NCI-H187 (cell line): ENCODE measurements at places on chromosomes 16 and 17.

- no peak for DNase-seq
Observed at GRCh38 chr17:14621826-14622614, 321.1 kb downstream of the HS3ST3B1 start.

DNA sequence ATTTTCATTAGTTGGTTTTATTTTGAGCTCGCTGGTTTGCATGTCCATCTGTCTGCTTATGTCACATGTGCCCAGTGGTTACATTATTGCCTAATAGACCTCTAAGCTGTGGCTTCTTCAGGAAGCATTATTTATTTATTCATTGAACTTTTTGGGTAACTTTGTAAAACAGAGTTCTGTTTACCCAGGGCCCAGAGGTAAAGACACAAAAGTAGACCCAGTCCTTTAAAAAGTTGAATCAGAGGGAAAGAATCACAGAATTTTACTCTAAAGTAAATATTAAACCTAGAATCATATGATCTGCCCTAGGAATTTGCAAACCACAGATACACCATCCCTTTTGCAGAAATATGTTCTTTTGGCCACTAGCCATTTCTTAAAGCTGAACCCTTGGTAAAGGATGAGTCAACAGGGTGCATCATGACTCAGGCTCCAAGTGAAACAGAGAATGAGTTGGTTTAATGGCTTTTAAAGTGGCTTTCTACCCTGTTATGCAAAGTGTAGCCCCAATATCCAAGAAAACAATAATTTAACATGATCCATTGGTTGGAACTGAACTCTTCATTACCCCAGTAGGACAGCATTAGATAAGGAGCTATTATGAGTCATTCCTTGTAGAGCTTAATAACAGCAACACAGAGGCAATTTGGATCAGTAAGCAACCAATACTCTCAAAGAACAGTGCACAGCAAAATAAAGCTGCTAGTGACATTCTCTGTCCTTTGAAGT is 236.3 kb downstream of the KCNJ2 start:
- DNase-seq: no peak

DNA sequence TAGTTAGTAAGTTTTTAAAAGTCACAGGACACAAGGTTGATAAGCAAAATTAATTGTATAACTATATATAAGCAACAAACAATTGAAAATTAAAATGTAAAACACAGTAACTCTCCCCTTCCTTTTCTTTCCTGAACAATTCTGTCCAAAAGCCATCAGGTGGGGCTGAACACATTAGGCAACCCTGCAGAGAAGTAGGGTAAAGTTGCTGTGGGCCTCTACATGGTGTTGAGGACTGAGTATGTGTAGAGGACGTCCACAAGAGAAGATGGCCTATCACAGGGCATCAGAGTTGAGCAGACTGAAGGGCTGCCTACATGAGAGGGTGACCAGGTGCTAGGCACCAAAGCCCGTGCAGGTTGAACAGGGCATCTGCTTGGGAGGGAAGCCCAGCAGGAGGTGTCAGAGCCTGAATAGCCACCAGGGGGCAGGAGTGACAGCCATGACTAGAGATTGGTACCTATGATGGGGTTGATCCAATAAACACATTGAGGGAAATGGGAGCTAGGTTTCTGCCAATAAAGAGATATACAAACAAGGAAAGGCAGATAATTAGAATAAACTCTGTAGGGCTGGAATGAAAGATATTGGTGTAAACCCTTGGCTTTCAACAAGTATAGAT is 415.1 kb downstream of the NPIPA8 start:
- peak; percentile 15 for DNase-seq

GRCh38 chr17:60916043-60916442 is 238.4 kb downstream of the BCAS3 start:
- DNase-seq: no peak

GRCh38 chr16:49605536-49606254 is 232.1 kb downstream of the C16orf78 start:
- no peak for DNase-seq

DNA sequence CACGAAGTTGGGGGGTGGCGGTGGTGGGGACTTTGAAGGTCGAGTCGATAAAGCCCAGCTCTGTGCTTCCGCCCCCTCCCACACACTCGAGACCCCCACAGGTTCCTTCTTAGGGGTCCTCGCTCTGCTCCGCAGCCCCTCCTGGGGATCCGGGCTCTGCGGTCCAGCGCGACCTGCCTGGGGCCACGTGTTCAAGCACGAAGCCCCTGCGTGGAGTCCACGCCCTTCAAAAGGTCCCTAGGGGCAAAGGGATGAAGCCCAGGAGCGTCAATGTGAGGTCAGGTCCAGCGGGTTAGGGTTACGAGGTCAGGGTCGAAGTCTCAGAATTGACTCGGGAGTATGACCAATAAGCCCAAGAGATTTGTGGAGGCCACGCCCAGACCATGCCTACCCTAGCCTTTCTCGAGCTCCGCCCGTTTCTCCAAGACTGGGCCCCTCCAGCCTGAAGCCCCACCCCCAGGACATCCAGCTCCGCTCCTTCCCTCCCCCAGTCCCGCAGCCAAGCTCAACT is 786 bp upstream of the CACNA1G start:
- DNase-seq: no peak

- DNase-seq: no peak
Observed at GRCh38 chr16:84774810-84775209, 45.0 kb upstream of the CRISPLD2 start.

DNA sequence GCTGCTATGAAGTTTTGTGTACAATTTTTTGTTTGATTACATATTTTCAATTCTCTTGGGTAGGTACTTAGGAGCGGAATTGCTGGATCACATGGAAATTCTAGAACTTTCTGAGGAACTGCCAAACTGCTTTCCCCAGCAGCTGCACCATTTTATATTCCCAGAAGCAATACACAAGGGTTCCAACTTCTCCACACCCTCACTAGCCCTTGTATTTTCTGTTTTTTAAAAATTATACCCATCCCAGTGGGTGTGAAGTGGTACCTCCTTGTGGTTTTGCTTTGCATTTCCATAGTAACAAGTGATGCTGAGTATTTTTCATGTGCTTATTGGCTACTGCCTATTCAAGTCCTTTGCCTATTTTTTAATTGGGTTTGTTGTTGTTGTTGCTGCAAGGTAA is 20.9 kb downstream of the NACA2 start:
- no peak for DNase-seq

- DNase-seq: no peak
Observed at GRCh38 chr16:2787961-2788360, 601 bp upstream of the PRSS33 start.

- no peak for DNase-seq
Observed at GRCh38 chr16:83923581-83924365, 24.9 kb downstream of the MLYCD start.

DNA sequence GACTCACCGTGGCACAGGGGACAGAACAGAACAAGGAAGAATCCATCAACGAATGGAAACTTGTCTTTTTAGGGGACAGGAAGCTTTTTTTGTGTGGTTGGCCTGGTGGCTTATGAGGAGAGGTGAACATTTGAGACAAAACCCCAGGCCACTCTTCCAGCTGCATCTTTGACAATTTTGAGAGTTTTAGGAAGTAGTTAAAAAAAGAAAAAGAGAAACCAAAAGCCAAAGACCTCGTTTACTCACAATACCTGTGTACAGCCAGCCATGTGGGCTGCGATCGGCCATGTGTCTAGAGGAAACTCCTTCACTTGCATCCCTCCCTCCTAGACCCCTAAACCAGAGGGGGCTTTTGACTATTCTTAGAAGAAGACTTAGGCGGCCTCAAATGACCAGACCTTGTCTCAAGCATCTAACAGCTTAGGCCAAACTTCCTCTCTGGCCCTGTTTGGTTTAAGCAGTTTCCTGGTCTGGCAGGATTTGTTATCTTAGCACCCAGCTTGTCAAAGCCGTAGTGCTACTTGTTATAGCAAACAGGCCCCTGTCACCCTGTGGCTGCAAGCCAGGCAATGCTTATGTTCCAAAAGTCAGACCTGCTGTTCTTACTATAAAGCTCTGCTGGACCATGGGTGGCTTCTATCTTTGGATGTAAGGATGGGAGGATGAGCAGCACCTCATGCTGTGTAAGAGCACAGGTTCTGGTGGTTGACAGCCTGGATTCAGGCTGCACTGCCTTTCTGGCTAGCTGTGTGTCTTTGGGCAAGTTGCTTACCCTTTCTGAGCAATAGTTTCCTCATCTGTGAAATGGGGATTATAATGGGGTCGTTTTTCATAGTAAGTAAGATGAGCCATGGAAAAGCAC is 17.7 kb downstream of the KSR1 start:
- DNase-seq: no peak

GRCh38 chr16:88013766-88014251 is 62.6 kb downstream of the BANP start:
- DNase-seq: no peak

- no peak for DNase-seq
Observed at GRCh38 chr17:15239491-15239890, 25.6 kb downstream of the PMP22 start.

DNA sequence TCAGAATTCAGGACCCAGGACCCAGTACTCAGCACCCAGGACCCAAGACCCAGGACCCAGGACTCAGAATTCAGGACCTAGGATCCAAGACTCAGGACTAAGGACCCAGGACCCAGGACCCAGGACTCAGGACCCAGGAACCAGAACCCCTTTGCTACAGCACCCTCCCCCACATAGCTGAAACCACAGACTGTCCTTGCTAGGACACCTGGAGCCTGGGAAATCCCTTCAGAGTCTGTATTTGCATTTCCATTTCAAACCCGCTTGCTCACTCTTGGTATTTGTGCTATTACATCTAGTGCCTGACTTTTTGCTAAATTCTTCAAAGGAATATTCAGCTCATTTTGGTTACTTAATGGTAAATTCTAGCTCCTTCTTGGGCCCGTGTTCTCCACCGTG is 275.8 kb upstream of the MAF start:
- DNase-seq: no peak

DNA sequence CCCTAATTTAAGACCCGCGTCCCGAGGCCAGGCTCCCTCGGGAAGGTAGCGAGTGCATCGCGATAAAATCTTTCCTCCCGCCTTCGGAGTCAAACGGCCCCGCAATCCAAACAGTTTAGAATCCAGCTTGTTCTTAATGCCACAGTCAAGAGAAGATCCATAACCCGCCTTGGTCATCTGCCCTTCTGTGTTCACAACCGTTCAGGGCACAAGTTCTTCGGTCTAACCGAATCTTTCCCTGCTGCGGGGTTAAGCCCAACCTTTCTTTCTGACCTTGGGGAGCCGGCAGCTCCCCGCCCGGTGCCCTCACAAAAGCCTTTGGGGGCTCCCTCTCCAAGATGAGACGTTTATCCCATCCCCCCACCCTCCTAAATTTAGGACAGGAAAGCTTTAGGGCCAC is 30.3 kb downstream of the CPSF4L start:
- no peak for DNase-seq

DNA sequence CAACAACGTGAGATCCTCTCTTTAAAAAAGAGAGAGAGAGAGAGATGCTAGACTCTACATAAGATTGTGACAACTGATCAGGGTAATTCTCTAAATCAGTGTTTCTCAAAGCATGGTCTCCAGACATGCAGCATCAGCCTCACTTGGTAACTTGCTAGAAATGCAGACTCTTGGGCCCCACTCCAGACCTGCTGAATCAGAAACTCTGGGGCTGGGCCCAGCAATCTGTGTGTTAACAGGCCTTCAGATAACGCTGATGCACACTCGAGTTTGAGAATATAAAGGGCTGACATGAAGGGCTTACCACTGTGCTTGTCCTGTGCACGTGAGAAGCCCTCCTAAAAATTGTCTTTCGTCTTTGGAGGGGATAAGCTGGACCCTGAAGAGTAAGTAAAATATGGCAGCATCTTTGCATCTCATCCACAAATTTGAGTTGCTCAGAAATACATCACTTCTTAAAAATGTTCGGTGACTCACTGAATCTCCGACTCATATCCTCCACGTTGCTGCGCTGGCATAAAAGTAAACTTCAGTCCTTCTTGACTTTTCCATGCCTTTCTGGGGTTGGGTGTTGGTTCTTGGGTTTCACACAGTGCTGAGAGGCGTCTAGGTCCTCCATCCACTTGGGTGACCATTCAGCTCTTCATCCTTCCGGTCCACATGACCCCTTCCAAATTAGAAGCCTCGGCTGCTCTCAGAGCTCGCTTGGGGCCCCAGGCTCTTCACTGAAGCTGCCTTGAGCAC is 26.1 kb upstream of the KDM8 start:
- DNase-seq: no peak

- no peak for DNase-seq
Observed at GRCh38 chr17:79374087-79374689, 236.7 kb downstream of the RBFOX3 start.

DNA sequence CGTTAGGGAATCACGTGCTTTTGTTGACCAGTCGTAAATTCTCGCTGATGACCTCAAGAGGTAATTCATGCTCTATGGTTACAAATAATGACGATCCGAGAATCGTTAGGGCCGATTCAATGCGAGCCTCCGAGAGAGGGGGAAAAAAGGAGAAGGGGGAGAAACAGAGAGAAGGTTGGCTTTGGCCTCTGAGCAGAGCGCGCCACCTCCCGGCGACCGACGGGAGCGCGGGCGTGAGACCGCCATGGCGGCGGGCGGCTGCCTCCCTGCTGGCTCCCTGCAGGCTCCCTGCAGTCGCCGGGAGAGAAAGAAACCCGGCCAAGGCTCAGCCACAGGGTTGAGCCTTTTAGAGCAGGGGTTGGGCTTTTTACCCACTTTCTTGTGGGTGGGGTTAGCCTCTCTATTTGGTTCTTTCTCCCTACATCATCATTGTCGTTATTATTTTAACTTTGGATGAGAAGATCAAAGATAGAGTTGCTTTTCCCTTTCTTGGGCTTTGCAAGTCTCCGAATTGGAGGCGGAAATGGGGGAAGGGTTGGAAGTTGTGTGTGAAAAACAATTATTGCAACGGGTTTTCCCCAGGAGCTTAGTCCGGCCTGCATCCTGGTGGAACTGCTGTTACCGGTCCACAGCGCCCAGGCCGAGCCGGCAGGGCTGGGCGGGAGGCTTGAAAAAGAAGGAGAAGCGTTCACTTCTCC is 410 bp upstream of the HOXB5 start:
- peak; percentile 95 for DNase-seq

GRCh38 chr16:48405153-48405552 is 19.9 kb upstream of the SIAH1 start:
- DNase-seq: no peak

- DNase-seq: no peak
Observed at GRCh38 chr16:27482397-27483087, 67.2 kb downstream of the GTF3C1 start.

- no peak for DNase-seq
Observed at GRCh38 chr17:80045703-80046102, 9.3 kb downstream of the CCDC40 start.

DNA sequence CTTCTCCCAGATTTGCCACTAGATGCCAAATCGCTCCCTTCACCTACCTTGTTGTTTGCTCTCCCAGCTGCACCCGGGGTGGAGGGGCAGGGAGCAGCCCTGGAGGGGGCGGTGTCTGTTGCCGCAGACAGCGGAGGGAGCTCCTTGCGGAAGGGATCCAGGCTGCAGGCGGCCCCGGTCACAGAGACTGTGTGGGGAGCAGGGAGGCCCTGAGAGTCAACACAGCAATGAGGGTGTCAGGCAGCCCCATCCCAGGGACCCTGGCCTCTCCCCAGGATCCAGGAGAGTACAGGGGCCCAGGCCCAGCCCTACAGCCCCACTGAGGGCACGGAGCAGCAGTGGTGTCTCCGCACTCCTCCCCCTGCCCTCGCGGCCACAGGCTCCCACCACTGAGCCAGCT is 50.5 kb upstream of the CHMP6 start:
- no peak for DNase-seq
